CD4-positive, alpha-beta T cell treated with Interleukin-12 subunit alpha and Interleukin-12 subunit beta, for 1 hour (primary cell): ENCODE measurements at places on chromosomes 2 and 18.

GRCh38 chr2:108869542-108869941, 83.0 kb downstream of the CCDC138 start:
- DNase-seq = no peak

DNA sequence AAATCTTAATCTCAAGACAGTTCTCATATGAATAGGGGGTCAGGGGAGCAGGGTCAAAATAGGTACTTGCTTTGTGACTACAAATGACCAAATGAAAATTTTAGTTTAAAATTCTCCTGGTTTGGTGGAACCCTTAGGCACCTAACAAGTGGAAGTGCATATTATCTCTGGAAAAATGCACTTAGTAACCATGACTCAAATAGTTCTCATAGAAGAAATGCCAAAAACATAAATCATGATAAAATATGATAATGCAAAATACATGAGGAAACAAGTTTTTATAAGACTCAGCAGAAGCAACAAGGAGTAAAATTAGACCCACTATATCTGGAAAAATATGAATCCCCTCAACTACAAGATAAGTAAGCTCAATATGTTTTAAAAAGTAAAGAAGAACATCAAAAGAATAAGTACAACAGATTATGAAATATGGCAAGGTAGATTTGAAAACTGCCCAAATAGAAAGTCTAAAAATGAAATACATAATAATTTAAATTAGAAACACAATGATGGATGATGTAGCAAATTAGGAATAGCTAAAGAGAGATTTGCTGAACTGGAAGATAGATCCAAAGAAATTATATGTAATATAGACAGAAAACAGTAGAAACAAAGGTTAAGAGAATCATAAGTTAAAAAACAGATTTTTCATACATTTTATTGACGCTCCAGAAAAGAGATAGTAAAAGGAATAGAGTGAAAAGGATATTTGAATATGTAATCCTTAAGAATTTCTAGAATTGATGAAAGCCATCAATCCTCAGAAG, 308.3 kb downstream of the SETBP1 start:
- no peak for DNase-seq

- DNase-seq = no peak
Observed at GRCh38 chr2:168375195-168375798, 80.8 kb upstream of the CERS6 start.

GRCh38 chr2:10052216-10052615, 8.9 kb downstream of the KLF11 start:
- DNase-seq = no peak

GRCh38 chr18:75041586-75041985, 167.4 kb downstream of the PTGR3 start:
- peak; percentile 4 for DNase-seq

DNA sequence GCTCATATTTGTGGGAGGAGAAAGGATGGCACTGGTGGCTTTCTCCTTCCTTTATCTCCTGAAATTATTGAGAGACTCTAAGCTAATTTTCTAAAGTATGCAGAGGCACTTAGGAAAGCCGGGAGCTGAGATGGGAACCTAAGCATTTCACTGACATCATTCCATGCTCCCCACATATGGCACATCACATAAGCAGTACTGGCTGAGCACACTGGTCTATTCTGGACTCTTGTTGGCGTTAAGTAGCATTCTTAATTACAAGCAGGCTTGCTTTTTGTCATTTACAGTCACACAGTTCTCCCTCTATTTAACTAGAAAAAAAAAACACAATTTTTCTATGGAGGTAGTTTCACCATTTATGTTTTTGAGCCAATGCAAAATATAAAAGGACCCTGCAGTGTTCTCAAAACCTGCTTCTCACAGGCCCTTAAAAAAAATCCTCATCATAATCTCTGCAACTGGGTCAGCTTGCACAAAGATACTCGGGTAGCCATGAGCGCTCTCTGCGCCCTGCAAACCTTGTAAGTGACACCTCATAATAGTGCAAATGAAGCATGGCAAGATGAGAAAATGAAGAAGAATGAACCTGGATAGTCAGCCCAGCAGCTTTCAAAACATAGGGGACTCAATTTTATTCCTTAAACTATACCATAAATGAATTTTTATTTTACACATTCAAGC, 688.6 kb downstream of the NRXN1 start:
- DNase-seq = no peak

DNA sequence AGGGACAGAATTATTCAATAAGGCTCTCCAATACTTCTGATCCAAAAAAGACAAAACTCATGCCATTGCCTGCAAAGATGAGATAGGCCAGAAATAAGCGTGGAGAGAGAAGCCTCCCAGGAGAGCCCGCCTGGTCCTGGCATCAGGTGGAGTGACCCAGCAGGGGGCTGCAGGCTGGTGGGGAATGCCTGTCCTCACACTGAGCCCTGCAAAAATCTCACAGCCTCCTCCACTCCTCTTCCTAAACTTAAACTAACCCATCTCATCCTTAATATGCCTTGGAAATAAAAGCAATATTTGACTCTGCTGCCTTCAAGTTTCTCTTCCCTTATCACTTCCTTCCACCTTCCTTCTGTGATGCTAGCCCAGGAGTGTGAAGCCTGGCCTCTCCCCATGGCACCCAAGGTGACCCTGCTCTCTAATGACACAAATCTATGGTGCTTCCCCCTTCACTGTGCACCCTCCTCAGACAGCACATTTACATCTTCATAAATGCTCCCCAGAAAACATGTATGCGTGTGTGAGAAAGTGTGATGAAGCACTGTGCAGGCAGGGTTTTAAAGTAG, 218.4 kb downstream of the ANAPC1 start:
- no peak for DNase-seq

DNA sequence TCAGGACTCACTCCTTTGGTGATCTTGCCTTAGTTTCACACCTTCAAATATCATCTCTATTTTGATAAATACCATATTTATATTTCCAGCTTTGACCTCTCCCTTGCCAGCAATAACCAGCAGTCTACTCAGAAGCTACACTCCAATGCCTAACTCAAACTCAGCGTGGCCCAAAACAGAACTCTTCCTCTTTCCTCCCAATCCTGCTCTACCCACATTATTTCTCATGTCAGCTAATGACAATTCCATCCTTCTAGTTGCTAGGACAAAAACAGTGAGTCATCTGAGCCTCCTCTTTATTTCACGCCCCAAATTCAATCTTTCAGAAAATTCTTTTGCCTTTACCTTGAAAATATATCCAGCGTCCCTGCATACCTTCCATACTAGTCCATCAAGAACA, 23.5 kb downstream of the CYRIA start:
- DNase-seq = no peak

DNA sequence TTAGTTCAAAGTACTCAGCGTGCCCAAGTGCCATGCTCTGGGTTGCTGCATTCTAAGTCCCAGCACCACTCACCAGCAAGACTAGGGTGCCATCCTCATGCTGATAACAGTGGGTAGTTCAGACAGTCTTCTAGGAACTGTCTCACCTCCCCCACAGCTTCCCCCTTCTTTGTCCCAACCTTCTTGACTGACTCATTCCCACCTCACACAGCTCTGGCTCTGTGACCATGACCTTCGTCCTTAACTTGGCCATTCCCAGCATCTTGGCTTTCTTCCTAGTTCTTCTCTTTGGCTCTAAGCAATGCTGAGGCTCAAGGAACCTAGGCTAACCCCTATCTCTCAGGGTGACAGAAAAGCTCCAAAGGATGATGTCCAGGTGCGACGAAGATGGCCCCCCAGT, 20.0 kb upstream of the CXCR4 start:
- DNase-seq = no peak

DNA sequence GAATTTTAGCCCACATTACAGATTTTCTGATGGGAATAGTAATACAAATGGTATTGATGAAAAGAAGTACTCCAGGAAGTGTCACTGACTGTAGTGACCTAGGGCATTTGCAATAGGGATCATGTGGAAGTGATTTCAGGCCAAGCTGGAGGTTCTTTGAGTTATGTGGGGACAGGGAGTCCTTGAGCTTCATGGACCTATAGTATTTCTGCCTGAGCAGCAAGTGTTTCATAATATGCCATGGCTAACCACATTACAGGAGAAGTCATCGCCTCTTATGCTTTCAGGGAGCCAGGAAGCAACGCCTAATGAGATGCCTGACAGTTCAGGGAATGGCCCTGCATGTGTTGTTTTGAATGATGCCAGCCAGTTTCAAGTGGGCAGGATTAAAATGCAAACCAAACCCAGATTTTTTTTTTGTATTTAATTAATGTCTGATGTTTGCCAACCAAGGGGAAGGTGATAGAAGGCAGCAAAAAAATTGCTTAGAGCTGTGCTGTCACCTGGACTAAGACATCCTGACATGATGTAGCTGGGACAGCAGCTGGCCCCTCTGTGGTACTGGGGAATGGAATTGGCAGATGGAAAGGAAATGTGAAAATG, 109.5 kb downstream of the RAPGEF4 start:
- DNase-seq = no peak

- no peak for DNase-seq
Observed at GRCh38 chr18:55635439-55635838, 47.4 kb upstream of the TCF4 start.

- DNase-seq = no peak
Observed at GRCh38 chr2:88746929-88747490, 55.5 kb downstream of the RPIA start.

DNA sequence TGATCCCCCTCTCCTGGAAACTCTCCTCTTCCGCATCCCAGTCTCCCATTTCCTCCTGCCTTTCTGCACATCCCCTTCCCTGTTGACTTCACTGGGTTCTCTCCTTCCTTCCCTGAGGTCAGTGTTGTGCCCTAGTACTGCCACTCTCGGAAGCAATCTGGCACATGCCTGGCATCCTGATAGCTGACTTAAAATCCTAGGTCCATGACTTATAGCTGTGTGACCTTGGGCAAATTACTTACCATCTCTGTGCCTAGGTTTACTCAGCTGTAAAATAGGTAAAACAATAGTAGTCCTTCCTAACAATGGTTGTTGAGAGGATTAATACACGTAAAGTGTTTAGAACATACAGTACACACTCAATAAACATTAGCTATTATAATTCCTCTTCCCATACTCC, 9.3 kb downstream of the EVA1A start:
- no peak for DNase-seq
